ENCODE measurements at places on chromosomes 6 and 20.
A peak's percentile ranks its signal among the peaks of the same experiment; 100 is the strongest.

GRCh38 chr6:138869398-138869797 is 73.5 kb downstream of the ECT2L start:
- no peaks in the 10 kb centered on the region for H3K36me3 ChIP-seq
- DNase-seq: no peak
- no peaks in the 10 kb centered on the region for H3K4me1 ChIP-seq
- no peaks in the 10 kb centered on the region for H3K27me3 ChIP-seq

DNA sequence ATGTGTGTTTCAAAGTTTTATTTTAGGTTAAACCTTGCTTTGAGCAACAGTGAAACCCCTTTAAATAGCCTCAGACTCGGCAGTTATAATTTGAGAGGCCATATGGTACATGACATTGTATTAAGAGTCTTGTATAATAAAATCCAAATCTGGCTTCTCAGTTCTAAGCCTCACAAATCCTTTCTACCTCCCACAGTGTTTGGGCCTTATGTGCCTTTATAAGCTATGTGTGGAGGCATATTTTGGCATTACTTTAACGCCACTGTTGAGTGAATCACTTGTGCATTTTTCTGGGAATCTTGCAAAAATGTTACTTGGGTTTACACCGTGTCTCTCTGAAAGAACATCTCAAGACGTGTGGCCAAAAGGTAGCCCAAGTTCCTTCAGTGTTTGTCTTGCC is 152.4 kb downstream of the COL9A1 start:
- no peak overlapping the region for H3K4me3 ChIP-seq
- no peak overlapping the region for H3K27ac ChIP-seq
- no peaks in the 10 kb centered on the region for H3K4me1 ChIP-seq
- H3K36me3 ChIP-seq: no peaks in the 10 kb centered on the region
- H3K27me3 ChIP-seq: no peaks in the 10 kb centered on the region

DNA sequence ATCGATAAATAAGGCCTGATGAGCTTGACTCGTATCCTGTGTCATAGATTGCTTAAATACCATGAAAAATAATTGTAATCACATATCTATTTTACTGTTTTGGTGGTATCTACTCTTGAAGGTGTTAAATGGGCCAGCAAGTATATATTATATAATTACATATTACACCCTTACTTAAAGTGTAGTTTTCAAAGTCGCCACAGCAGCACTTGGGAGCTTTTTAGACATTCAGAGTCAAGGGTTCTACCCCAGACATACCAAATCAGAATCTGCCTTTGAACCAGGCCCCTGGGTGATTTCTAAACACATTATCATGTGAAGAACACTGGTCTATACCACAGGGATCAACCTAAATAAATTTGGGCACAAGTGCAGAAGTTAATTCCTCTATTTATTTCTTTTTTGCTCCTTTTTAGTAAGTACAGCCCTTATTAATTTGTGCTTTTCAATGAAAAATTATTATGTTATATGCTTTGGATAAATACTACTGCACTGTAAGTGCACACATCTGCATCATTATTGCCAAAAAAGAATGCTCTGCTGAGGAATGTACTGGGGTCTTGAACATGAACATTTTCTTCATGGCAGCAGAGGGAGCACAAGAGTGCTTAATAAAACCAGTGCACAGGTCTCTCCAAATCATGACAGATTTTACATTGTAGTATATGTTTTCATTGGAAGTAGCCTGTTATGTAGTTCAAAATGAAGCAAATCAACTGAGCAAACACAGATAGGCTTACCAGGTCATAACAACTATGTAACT is 3.1 kb upstream of the ATXN1 start:
- H3K4me3 ChIP-seq: no peak overlapping the region
- H3K27me3 ChIP-seq: no peaks in the 10 kb centered on the region
- H3K36me3 ChIP-seq: no peaks in the 10 kb centered on the region
- H3K27ac ChIP-seq: peak overlapping the region; percentile 99
- peaks cover 11% of the 10 kb centered on the region for H3K4me1 ChIP-seq

DNA sequence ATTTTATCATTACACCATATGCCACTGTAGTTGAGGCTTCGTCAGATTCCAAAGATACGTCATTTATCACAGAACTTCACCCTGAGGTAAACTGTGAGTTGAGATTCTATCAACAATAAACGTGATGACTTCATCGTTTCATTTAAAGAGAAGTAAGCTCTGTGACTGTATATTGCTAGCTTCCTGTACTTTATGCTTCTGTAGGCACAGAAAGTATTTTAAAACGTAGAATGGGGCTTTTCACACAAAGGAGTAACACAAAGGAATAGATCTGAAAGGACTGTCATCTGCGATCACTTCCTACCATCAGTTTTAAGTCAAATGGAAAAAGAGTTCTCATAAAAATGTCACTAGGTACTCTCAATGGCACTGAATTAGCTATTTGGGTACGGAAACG is 234.4 kb upstream of the MCHR2 start:
- H3K36me3 ChIP-seq: no peaks in the 10 kb centered on the region
- H3K27me3 ChIP-seq: peaks cover 2% of the 10 kb centered on the region
- H3K4me1 ChIP-seq: no peaks in the 10 kb centered on the region
- peak overlapping the region; percentile 35 for H3K4me3 ChIP-seq

DNA sequence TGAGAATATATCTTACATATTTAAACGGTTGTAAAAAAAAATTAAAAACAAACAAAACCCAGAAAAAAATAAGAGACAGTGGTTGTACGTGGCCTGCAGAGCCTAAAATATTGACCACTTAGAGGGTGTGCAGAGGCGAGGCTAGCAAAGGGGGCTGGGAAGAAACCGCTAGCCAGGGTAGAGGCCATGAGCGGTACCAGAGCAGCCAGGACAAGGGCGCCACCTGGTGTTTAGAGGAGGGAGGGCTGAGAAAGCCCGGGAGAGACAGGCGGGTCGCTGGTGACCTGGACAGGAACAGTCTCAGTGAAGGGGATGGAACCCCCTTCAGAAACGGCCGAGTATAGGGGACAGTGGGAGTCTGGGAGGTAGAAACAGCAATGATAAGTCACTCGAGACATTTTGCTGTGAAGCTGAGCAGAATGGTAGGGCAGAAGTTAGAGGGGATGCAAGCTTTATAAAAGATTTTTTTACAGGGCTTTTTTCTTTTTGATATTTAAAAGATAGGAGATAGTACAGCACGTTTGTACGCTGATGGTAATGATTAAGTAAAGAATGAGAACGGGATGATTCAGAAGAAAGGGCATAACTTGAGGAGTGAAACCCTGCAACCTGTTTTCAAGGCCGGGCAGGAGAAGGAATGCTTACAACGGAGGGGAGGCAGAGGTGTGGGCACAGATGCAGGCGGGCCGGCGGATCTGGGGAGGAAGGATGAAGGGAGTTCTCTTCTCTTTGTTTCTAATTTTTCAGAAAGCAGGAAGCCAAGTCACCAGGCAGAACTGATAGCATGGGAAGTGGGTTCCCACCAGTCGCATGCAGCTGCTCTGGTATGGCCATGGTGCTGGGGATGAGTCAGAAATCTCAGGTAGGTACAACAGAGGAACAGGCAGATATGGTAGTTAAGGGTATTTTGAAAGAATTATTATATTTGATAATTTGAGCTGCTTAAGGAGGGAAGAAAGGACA is 76.2 kb downstream of the FAM229B start:
- no peaks in the 10 kb centered on the region for H3K36me3 ChIP-seq
- peak; percentile 74 for DNase-seq
- no peak overlapping the region for H3K4me3 ChIP-seq
- H3K27me3 ChIP-seq: no peaks in the 10 kb centered on the region
- H3K27ac ChIP-seq: no peak overlapping the region

- peaks cover 23% of the 10 kb centered on the region for H3K27me3 ChIP-seq
- peaks cover 14% of the 10 kb centered on the region for H3K4me1 ChIP-seq
- H3K4me3 ChIP-seq: peak within 1 kb of the TSS; percentile 64
These were observed at the start of gene RBM24 for GRCh38 chr6:17281100-17281496. TSS of gene RBM24 (plus strand) at chr6:17281361. CDS start at chr6:17281582, 221 bp downstream.

DNA sequence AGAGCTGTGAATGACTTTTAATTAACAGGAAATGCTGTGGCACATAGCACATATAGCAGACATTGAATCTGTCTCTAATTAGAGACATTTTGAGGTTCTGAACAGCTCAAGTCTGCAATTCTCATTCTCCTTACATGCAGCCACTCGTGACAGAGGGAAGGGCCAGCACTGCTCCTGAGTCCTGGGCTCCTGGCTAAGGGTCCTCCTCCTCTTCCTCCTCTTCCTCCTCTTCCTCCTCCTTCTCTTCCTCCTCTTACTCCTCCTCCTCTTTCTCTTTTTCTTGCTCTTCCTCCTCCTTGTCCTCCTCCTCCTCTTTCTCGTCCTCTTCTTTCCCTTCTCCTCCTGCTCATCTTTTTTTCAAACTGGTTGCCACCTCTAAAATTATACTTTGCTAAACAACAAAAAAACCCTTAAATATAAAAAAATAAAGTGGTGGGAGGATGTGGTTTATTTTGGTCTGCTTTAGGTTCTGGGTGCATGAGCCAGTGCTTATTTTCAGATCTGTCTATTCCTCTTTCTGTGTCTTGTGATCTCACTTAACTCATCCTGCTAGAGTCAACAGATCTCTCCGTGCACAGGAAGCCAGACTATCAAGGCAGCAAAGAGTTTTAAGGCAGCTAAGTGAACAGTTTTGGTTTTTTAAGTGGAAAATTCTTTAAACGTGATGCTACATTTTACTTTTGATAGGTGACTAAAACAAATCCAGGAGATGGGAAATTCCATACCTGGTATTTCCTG is 159.3 kb downstream of the CD83 start:
- DNase-seq: peak; percentile 28
- H3K27me3 ChIP-seq: no peaks in the 10 kb centered on the region
- H3K4me1 ChIP-seq: peaks cover 41% of the 10 kb centered on the region
- H3K4me3 ChIP-seq: peak overlapping the region; percentile 35
- H3K36me3 ChIP-seq: no peaks in the 10 kb centered on the region

DNA sequence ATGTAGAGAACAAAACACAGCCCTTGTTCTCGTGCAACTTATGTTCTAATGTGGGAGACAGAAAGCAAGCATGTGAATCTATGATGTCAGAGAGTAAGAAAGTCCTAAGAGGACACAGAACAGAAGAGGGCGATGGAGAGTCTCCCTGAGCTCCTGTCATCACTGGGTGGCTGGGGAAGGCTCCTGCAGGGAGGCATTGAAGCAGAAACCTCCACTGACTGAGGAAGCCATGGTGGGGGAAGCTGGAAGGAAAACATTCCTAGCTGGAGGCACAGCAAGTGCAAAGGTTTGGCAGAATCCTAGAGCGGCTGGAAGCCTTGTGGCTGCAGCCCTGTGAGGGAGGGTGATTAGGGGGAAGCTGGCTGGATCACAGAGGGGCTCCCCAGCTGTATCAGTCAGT is 248.0 kb downstream of the CDH26 start:
- DNase-seq: no peak
- no peak overlapping the region for H3K27ac ChIP-seq
- H3K4me3 ChIP-seq: no peak overlapping the region

DNA sequence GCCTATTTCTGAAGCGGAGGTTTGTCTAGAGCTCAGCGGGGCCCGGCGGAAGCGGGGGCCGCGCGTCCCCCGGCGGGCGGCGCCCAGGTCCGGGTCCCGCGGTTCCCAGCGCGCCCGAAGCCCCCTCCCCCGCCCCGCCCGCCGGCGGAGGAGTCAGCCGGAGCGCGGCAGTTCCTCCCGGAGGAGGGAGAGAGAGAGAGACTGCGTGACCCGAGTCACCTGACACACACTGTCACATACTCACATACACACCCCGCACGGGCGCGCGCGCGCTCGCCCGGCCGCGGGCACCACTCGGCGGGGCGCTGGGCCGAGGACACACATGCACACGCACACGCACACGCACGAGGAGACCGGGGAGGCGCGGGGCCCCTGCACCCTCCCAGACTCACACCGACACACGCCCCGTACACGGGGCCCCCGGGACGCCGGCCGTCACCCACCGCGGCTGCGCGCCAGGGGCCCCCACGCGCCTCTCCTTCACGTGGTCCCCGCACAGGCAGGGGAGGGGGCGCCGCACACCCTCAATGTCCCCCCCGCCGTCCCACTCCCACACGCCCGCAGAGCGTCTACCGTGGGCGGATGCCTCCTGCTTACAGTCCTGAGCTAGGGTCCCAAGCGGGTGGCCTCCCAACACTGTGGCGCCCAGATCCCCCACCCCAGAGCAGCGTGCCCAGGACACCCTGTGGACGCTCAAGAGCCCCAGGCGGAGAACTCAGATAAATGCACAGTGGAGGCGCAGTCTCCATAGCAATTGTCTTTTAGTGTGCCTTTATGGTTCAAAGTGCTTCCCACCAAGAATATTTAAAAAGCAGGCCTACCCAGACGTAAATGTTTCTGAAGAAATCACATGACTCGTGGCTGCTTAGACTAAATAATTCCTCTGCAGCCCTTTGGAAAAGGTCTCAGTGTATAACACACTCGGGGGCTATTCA is at the start of gene RRAGD:
Gene RRAGD (minus strand): TSS at position 203 of the 935 bp plus-strand sequence. CDS start 280 bp downstream, outside the sequence.
- peak; percentile 29 for DNase-seq
- H3K4me3 ChIP-seq: peak within 1 kb of the TSS; percentile 70

DNA sequence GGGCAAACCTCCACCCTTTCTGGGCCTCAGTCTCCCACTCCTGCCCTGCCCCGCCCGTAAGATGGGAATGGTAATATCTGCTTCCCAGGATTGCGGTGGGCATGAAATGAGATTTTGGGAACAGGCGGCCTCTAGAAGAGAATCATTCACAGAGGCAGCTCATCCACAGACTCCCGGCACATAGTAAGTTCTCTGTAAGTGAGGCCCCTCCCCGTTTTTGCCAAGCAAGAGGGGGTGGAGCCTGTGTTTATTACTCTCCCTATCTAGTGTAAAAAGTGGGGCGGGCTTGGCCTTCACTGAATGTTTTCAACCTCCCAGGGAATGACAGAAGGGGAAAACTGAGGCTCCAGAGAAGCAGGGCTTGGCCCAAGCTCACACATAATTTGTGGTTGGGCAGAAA is 20.0 kb downstream of the SUN5 start:
- H3K4me3 ChIP-seq: no peak overlapping the region
- H3K27me3 ChIP-seq: peaks cover 2% of the 10 kb centered on the region
- H3K27ac ChIP-seq: no peak overlapping the region
- DNase-seq: no peak

- no peaks in the 10 kb centered on the region for H3K36me3 ChIP-seq
- no peak overlapping the region for H3K4me3 ChIP-seq
- H3K27ac ChIP-seq: no peak overlapping the region
- no peaks in the 10 kb centered on the region for H3K27me3 ChIP-seq
These were observed 65.3 kb downstream of the MTHFD1L start for GRCh38 chr6:150930841-150931240.

DNA sequence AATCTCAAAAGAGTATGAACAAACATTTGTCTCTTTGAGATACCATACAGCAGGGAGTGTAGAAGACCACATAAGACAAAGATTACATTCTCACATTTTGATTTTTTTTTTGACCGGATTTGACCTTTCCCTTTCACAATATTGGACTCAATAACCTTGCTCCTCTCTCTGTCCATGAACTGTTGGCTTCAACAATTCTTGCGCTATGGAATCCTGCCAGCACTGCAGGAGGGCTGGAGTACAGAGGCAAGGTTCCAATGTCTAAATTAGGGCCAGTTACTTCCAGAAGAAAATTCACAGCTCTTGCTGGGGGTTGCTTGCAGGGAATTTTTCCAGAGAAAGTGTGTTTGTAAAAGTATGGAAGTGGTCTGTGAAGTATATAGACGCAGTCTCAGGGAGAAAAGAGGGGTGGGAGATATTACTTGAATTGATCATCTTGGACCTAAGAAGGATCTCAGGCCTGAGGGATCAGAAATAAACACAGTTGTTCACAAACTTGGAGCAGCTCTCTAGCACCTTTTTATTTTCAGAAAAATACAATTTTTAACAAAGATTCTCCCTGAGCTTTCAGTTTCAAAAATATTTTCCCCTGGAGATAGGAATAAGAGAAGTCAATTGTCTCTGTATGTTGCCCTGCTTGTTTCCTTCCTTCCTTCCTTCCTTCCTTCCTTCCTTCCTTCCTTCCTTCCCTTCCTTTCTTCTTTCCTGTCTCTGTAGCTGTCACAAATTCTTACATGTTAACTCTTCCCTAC is 765.9 kb downstream of the BCKDHB start:
- H3K27me3 ChIP-seq: no peaks in the 10 kb centered on the region
- H3K4me1 ChIP-seq: no peaks in the 10 kb centered on the region
- no peak overlapping the region for H3K27ac ChIP-seq

Data from T-cell (primary cell).